ENCODE measurements at places on chromosomes 4 and X.

GRCh38 chr4:130812117-130812765 lies 1716.3 kb downstream of the C4orf33 start:
- no peak for DNase-seq

- no peak for DNase-seq
These were observed 13.1 kb downstream of the ATP2B3 start for GRCh38 chrX:153530411-153531129.

DNA sequence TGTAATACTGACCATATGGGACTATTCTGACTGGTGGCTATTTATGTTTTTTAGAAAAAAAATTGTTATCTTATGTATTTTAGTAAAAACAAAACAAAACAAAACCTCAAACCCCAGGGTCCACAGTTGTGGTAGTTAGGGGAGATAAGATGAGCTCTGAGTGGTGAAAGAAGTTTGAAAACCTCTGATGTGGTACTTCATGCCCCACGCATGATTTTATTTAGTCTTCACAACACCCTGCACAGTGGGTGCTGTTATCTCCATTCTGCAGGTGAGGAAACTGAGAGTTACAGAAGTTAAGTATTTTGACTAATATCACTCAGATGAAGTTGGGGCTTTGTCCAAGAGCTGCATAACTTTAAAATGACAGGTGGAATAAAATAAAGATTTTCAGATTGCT lies 230.6 kb upstream of the TRPC5 start:
- DNase-seq: no peak

DNA sequence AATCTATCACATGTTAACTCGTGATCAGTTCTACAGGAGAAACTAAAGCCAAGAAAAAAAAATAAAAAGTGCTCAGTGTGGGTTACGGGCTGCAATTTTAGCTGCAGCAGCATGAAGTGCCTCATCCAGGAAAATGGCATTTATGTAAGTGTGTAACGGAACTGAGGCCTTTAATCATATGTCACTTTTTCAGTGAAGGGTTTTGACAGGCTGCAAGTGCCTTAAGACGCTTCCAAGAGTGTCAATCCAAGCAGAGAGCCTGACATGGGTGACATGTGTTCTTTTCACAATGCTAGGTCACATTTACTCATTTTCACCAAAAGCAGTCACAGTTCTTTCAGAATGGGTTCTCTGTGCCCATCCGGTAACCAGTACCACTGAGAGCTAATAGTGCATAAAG lies 604.6 kb downstream of the RAB28 start:
- no peak for DNase-seq

DNA sequence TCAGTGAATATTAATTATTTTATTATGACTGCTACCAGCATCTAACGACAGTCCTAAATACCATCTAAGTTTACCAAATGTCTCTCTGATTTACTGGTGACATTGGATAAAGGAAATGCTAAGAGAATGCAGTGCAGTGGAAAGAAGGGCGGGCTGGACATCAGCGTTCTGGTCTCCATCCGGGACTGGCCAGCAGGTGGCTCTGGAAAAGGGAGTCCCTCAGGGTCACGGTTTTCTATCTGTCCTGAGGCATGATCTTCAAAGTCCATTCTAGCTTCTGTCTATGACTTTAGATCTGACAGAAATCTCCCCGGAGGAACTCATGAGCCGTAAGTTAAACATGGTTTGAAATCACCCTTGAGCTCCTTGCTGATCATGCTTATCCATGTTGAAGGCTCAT lies 3.3 kb downstream of the TRIM2 start:
- no peak for DNase-seq

DNA sequence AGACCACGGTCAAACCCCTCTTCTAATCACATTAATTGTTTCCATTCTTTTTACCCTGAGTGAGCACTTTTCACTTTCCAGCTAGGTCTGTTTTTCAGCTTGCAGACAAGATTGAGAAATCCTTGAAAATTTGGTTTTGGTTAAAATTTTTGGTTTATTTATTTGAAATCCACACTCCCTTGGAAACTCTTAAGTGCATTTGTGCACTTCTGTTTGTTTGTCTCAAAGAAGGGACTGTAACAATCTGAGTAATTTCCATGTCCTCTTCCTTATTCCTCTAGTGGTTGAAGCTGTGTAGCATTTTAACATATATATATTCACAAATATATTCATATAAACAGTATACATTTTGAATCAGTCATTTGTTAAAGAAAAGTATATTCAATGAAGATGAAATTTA lies 333.3 kb downstream of the ANK2 start:
- DNase-seq: no peak

DNA sequence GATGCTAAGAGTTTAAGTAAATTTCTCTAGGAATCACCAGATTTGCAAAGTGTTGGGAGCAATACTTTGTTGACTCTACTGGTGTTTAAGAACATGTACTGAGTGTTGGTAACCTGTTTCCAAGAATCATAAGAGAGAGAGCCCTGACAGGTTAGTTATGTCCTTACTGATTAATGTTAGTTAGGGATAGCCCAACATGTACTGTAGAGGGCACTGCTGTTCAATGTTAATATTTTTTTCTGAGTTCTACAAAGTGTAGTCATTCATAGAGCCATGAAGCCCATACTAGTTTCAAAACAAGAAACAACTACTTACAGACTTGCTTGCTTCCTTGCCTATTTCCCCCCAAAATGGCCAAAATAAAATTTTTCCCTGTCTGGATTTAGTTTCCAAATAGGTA lies 11.9 kb downstream of the TMPRSS11D start:
- no peak for DNase-seq

DNA sequence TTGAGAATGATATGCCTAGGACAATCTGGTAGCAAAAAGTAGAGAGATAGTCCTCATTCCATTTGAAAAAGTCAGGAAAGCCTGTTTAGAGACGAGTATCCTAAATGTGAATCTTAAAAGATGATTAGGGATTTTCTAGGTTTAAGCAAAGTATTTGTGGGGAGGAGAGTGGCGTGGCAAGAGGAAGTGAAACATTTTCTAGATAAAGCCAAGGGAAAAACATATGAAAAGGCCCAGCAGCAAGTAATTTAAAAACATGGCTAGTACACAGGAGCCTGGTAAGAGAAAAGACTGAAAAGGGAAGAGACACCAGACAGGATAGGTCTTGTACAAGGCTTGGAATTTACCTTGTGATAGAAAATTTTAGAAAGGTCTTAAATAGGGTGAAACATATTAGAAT lies 45.9 kb downstream of the CORIN start:
- DNase-seq: no peak

DNA sequence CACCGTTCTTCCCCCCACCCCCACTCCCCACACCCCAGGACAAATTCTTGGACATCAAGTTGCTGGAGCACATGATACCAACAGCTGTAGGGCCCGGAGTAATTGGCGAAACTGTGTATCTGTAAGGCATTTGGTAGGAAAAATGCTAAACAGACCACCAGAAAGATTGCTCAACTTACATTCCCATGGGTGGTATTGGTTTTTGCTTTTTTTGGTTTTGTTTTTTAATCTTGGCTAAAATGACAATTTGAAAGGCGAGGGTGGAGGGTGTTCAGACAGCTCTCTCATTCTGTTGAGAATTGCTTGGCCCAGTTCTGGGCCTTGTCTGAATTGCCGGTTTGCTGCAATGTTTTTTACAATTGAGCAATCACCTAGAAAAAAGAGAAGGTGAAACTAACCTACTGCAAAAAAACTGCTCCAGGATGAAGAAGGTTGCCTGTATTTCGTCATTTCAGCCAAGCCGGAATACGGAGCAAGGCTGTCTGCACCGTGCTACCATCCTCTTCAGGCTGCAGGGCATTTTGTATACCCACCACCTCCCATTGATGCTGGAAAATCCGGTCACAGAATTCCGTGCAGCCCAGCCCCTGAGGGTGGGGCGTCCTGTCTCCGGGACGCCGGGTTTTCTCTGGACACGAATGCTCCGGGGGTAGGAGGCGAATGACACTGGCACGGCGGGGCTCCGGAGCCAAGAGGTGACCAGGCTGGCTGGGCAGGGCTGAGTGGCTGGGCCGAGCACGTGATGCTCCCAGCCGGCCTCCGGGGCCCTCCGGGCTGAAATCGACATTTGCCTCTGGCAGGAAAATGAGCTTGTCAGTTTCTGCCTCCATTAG lies at the start of gene CLCN4:
CLCN4 (plus strand) TSS at position 777 of the 833 bp plus-strand sequence. CDS start 28,058 bp downstream, outside the sequence.
- no peak for DNase-seq

GRCh38 chr4:32562010-32562409 lies 1841.8 kb downstream of the PCDH7 start:
- DNase-seq: no peak

- peak; percentile 40 for DNase-seq
These were observed 106.5 kb upstream of the STOX2 start for GRCh38 chr4:183798301-183799253.

GRCh38 chr4:89347363-89348025 lies 39.9 kb upstream of the GPRIN3 start:
- no peak for DNase-seq

All from activated naive CD4-positive, alpha-beta T cell treated with anti-CD3 and anti-CD28 coated beads for 36 hours (primary cell).